Kidney epithelial cell (primary cell): ENCODE measurements at places on chromosomes 1 and 21. TPM values are rescaled to one million over a fixed set of nuclear protein-coding genes. Genes with fewer than 3 reads are reported as not detected.

The PPFIA4 gene
- total RNA-seq, result 0.13 and 0.62 TPM in 2 replicates

DNA sequence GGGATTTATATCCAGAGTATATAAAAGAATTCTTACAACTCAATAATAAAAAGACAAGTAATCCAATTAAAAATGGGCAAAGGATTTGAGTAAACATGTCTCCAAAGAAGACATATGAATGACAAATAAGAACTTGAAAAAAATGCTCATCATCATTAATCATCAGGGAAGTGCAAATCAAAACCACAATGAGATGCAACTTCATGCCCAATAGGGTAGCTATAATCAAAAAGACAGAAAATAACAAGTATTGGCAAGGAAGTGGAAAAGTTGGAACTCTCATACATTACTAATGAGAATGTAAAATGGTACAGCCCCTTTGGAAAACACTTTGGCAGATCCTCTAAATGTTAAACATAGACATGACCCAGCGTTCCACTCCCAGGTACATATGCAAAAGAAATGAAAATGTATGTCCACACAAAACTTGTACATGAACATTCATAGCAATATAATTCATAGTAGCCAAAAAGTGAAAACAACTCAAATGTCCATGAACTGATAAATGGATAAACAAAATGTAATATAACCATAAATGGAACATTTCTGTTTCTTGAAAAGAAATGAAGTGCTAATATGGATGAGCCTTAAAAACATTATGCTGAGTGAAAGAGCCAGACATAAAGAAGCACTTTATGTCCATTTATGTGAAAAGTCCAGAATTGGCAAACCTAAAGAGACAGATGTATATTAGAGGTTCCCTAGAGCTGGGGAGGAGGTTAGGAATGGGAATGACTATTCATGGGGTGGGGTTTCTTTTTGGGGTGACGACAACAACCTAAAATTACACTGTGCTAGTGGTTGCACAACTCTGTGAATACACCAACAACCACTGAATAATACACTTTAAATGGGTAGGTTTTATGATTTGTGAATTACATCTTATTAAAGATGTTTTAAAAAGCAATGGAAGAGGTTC lies 259.7 kb downstream of the RHOU start:
- no peak for DNase-seq

The HECTD3 gene
- 38.3 and 44.3 TPM in 2 replicates for total RNA-seq

The ALDH4A1 gene
- total RNA-seq, result 18.8 and 22.8 TPM in 2 replicates

The OMA1 gene
- 10.1 and 10.2 TPM in 2 replicates for total RNA-seq

GRCh38 chr1:11245248-11245647 lies 17.1 kb downstream of the MTOR start:
- DNase-seq, result no peak

DNA sequence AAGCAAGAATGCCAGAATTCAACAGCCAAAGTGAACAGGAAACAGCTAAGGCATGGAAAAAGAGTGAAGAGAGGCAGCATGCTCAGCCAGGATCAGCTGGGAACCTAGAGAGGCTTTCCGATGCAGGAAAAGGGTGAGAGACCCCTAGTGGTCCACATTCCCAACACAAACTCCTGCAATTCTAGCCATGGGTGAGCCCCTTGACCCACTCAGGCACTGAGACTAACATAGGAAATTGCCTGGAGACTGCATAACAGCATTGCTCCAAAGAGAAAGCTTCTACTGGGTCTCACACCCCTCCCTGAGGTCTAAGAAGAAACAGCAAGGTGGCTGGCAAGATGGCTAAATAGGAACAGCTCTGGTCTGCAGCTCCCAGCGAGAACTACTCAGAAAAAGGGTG lies 123.2 kb downstream of the LHX8 start:
- DNase-seq, result no peak

GRCh38 chr1:89954401-89954800 lies 40.5 kb upstream of the ZNF326 start:
- DNase-seq, result no peak

DNA sequence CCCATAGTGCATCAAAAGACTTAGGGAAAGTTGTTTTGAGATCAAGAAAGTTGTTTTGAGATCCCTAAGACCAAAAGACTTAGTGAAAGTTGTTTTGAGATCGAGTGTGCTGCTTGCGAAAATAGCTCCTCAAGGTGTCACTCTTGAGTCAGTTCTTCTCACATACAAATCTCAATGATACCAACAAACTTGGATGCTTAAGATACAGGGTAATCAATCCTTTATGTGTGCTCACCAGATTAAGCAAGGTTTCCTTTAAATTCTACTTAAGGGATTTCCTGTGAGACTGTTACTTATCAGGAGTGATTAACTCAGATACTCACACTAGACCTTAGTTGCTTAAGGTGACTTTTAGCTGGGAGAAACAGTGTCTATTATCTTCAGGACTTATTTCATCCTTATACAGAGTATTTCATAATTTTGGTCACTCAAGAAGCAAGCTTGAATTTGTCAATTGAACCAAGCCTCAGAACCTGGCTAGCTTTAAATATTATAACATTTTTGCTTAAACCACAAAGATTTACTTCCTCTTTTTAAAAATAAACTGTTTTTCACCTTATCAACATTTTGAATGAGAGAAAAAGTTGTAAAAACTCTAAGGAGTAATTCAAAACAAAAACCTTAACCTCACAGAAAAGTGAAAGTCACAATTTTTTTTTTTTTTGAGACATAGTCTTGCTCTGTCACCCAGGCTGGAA lies 8.0 kb upstream of the RLF start:
- no peak for DNase-seq

DNA sequence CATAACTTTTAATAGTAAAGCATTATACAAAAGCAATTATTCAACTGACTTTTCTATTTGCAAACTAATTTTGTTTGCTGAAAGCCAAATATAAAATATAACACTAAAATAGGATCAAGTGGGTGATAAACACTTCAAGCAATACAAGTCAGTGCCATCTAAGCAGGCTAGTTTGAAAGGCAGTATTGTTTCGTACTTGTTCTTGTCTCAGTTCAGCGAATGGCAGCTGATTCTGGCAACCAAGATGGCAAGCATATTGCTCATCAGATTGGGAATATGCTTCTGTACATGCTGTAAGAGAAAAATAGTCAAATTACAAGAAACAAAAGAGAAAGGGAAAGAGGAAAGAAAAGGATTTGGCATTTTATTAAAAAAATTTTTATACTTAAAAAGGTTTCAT lies 7.5 kb downstream of the TMEM59 start:
- no peak for DNase-seq

- DNase-seq, result no peak
Measured at GRCh38 chr1:50812346-50812745, 147.7 kb downstream of the FAF1 start.

DNA sequence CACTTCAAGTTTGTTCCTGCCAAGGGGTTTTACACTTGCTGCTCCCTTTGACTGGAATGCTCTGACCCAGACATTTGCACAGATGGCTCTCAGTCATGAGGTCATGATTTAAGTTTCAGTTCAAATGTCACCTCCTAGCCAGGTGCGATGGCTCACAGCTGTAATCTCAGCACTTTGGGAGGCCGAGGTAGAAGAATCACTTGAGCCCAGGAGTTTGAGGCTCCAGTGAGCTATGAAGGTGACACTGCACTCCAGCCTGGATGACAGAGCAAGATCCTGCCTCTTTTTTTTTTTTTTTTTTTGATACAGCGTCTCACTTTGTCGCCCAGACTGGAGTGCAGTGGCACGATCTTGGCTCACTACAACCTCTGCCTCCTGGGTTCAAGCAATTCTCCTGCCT lies 4.5 kb upstream of the ZMYM4 start:
- DNase-seq, result no peak

The BSND gene
- total RNA-seq, result not detected in 2 replicates

DNA sequence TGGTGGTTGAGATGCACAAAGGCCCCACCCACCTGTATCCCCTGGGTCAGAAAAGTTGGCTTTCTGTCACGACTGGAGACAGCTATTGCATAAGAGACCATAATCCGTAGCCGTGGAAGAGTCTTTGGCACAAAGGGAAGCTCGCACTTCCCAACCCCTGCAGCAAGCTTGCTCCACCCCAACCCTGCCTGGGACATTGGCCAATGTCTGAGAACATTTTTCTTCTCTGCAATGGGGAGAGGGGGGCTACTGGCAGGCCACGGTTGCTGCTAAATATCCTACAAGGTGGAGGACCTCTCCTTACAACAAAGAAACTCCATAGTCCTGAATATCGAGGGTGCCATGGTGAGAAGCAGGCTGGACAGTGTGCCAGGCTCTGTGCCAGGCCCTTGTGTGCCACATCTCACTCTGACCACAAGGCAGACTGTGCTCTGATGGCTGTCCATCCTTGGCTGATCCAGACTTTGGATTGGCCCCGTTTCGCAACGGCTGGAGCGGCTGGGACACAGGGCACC lies 104.1 kb downstream of the CSMD2 start:
- DNase-seq, result no peak

DNA sequence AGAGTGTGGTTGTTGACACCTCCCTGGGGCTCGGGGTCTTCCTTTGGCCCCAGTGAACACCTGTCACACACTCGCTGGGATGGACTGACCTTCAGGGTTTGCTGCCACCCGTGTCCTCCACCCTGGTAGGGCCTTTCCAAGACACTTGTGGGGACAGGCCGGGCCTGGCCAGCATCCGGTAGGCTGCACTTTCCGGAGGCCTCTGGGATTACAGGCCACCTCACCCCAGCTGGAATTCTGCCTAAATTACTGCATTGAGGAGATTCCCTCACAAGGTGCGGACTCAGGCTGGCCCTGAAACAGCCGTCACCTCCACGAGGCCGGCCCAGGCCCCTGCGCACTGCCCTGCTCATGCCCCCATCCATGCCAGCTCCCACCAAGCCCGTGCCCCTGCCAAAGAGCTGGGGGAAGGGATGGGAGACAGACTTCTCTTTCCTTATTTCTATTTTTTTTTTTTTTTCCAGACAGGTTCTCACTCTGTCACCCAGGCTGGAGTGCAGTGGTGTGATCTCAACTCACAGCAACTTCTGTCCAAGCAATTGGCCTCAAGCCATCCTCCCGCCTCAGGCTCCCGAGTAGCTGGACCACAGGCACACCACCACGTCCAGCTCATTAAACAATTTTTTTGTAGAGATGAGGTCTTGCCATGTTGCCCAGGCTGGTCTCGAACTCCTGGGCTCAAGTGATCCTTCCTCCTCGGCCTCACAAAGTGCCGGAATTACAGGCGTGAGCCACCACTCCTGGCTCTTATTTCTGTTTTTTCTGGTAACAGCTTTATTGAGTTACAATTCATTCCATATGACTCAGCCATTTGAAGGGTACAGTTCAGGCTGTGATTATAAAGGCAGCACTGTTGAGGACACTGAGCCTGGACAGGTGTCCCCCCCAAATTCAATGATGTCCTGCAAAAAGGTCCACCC lies 11.3 kb downstream of the CSTB start:
- no peak for DNase-seq

The TAL1 gene
- 0.71 and 0.75 TPM in 2 replicates for total RNA-seq

- DNase-seq, result no peak
Measured at GRCh38 chr1:165054627-165055026, 301.9 kb downstream of the LMX1A start.

GRCh38 chr1:93980320-93981273 lies 71.4 kb upstream of the GCLM start:
- DNase-seq, result no peak

- DNase-seq, result no peak
Measured at GRCh38 chr1:190897233-190897632, 419.6 kb upstream of the BRINP3 start.
